Neural crest cell (in vitro differentiated cells): ENCODE measurements at places on chromosomes 6 and 20.
A peak's percentile ranks its signal among the peaks of the same experiment; 100 is the strongest.

DNA sequence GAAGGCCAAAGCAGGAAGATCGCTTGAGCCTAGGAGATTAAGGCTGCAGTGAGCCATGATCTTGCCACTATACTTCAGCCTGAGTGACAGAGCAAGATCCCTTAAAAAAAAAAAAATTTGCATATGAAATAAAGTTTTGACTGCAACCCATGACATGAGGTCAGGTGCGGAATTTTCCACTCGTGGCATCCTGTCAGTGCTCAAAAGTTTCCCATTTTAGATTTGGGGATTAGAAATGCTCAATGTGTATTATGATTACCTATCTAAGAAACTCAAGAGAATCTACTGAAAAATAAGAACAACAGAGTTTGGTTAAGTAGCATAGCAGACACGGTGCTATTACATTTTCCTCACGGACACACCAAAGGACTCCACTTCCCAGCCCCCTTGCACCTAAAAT lies 11.7 kb downstream of the SLC23A2 start:
- no peak overlapping the region for H3K4me3 ChIP-seq
- H3K27me3 ChIP-seq: no peaks in the 10 kb centered on the region
- no peak overlapping the region for H3K27ac ChIP-seq
- H3K4me1 ChIP-seq: peaks cover 22% of the 10 kb centered on the region

- peak overlapping the region; percentile 37 for H3K27ac ChIP-seq
- DNase-seq: no peak
- H3K36me3 ChIP-seq: peaks cover 41% of the 10 kb centered on the region
- H3K27me3 ChIP-seq: no peaks in the 10 kb centered on the region
Measured at GRCh38 chr6:15518057-15518456, 144.8 kb downstream of the DTNBP1 start.

DNA sequence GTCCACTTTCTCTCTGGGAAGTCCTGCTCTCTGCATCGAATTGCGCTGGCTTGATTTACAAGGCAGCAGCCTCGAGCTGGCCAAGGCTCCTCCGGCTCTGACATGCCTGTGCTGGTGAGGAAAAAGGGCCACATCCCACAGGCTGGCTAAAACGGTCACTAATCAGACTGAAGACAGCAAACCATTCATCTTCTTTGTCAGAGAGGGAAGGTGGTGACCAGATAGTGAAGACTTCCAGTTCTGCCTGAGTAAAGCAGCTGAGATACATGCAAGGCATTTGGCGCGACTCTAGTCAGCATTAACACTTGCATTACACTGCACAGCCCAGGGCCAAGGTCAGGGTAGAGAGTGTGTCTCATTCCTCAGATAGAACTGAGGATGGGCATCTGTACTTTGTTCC lies 203.2 kb upstream of the MAP3K7 start:
- no peaks in the 10 kb centered on the region for H3K36me3 ChIP-seq
- no peaks in the 10 kb centered on the region for H3K27me3 ChIP-seq
- H3K27ac ChIP-seq: no peak overlapping the region
- no peak for DNase-seq
- no peak overlapping the region for H3K4me3 ChIP-seq
- no peaks in the 10 kb centered on the region for H3K4me1 ChIP-seq

- DNase-seq: no peak
- H3K4me3 ChIP-seq: no peak overlapping the region
- no peaks in the 10 kb centered on the region for H3K4me1 ChIP-seq
Measured at GRCh38 chr20:16530201-16530681, 43.0 kb downstream of the KIF16B start.

GRCh38 chr6:105892577-105893262 lies 193.4 kb upstream of the PRDM1 start:
- no peaks in the 10 kb centered on the region for H3K36me3 ChIP-seq
- peaks cover 3% of the 10 kb centered on the region for H3K27me3 ChIP-seq
- H3K27ac ChIP-seq: no peak overlapping the region
- no peaks in the 10 kb centered on the region for H3K4me1 ChIP-seq

DNA sequence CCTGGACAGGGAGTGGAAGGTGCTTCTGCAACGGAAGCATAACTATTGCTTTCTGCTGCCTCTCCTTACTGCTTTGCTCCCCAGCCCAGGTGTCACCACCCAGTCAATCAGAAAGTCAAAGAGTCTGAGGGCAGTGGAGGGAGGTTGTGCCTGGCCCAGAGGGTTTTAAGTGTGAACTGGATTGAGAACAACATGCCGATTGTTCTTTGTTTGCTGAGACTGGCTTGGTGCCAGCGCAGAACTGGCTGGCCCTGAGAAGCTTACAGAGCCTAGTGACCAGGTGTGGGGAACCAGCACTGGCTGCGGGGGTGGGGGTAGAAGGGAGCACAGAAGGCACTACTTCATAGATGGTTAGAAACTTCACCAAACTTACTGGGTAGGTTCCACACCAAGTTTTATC lies 31.1 kb upstream of the ENPP4 start:
- no peak for DNase-seq
- H3K27me3 ChIP-seq: no peaks in the 10 kb centered on the region
- peaks cover 2% of the 10 kb centered on the region for H3K36me3 ChIP-seq
- no peak overlapping the region for H3K27ac ChIP-seq

- DNase-seq: no peak
- H3K4me3 ChIP-seq: no peak overlapping the region
- peaks cover 9% of the 10 kb centered on the region for H3K4me1 ChIP-seq
- H3K36me3 ChIP-seq: peaks cover 8% of the 10 kb centered on the region
Measured at GRCh38 chr6:28775405-28776129, 148.2 kb downstream of the TRIM27 start.

DNA sequence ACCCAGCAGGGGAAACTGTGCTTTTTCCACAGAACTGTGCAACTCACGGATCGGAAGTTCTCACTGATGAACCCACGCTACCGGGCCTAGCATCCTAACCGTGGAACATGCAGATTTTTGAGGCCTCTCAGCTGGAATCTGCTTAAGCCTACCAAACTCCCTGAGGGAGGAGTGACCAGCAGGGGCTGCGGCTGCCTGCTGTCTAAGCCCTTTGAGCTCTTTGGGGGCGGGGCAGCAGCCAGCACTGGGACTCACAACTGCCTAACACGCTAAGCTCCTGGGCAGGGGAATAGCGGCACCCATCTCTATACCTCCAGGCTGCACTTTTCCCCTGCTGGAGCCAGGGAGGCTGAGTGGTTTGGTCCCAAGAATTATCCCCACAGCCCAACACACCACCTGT lies 20.4 kb upstream of the METTL24 start:
- no peaks in the 10 kb centered on the region for H3K27me3 ChIP-seq
- H3K4me3 ChIP-seq: no peak overlapping the region
- H3K36me3 ChIP-seq: peaks cover 2% of the 10 kb centered on the region
- peak; percentile 23 for DNase-seq
- H3K4me1 ChIP-seq: peaks cover 5% of the 10 kb centered on the region

- H3K27me3 ChIP-seq: no peaks in the 10 kb centered on the region
- no peak overlapping the region for H3K27ac ChIP-seq
- no peak for DNase-seq
- peaks cover 26% of the 10 kb centered on the region for H3K36me3 ChIP-seq
Measured at GRCh38 chr6:128327890-128328289, 192.5 kb downstream of the PTPRK start.

- H3K4me1 ChIP-seq: peaks cover 69% of the 10 kb centered on the region
- H3K36me3 ChIP-seq: no peaks in the 10 kb centered on the region
- H3K4me3 ChIP-seq: peak overlapping the region; percentile 7
- no peak for DNase-seq
- H3K27me3 ChIP-seq: peaks cover 96% of the 10 kb centered on the region
Measured at GRCh38 chr20:56928007-56928406, 298.9 kb downstream of the TFAP2C start.

GRCh38 chr20:13784271-13784892 lies 337 bp downstream of the ESF1 start:
- peaks cover 52% of the 10 kb centered on the region for H3K4me1 ChIP-seq
- peaks cover 10% of the 10 kb centered on the region for H3K36me3 ChIP-seq
- peak overlapping the region; percentile 95 for H3K4me3 ChIP-seq
- H3K27ac ChIP-seq: peak overlapping the region; percentile 98
- H3K27me3 ChIP-seq: no peaks in the 10 kb centered on the region
- no peak for DNase-seq

GRCh38 chr6:168427184-168427583 lies 13.8 kb upstream of the SMOC2 start:
- H3K4me1 ChIP-seq: no peaks in the 10 kb centered on the region
- no peak for DNase-seq
- no peak overlapping the region for H3K4me3 ChIP-seq
- peaks cover 9% of the 10 kb centered on the region for H3K27me3 ChIP-seq

- peaks cover 11% of the 10 kb centered on the region for H3K36me3 ChIP-seq
- DNase-seq: no peak
- no peak overlapping the region for H3K27ac ChIP-seq
- no peak overlapping the region for H3K4me3 ChIP-seq
- H3K4me1 ChIP-seq: peaks cover 5% of the 10 kb centered on the region
- no peaks in the 10 kb centered on the region for H3K27me3 ChIP-seq
Measured at GRCh38 chr6:74713941-74714340, 491.9 kb downstream of the COL12A1 start.

GRCh38 chr6:128508588-128509296 lies 11.7 kb downstream of the PTPRK start:
- H3K4me1 ChIP-seq: peaks cover 21% of the 10 kb centered on the region
- H3K27me3 ChIP-seq: no peaks in the 10 kb centered on the region
- no peaks in the 10 kb centered on the region for H3K36me3 ChIP-seq
- DNase-seq: no peak
- H3K27ac ChIP-seq: no peak overlapping the region
- H3K4me3 ChIP-seq: no peak overlapping the region

GRCh38 chr6:11121851-11122250 lies 10.3 kb upstream of the ERVFRD-1 start:
- H3K36me3 ChIP-seq: peaks cover 9% of the 10 kb centered on the region
- H3K4me1 ChIP-seq: peaks cover 32% of the 10 kb centered on the region

DNA sequence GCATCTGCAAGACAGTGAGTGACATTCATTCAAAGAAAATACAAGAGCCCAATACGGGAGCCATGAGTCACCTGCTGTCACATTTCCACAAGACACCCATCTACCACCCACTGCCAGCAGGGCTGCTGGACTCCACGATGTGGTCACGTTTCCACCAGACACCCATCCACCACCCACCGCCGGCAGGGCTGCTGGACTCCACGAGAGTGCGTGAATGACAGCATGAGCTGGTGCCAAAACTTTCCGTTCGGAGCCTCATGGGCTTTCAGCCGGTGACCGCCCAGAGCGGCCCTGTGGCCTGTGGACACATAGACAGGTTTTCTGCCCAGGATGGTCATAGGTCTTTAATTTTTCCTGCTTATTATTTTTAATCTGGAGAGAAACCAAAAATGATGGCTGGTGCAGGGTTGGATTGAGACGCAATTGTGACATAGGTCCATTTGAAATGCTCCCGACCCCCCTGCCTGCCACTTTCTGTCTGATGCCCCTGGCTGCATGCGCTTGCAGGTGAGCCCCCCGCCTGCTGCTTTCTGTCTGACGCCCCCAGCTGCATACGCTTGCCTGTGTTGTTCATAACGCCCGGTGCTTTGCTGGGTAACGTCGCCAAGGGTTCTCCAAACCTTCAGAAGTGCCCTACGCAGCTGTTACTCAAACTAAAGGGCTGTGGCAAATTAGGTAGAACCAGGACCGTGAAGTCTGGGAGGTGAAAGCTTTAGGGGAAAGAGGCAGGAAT lies 59.1 kb upstream of the SMOC2 start:
- H3K36me3 ChIP-seq: no peaks in the 10 kb centered on the region
- DNase-seq: no peak
- no peaks in the 10 kb centered on the region for H3K27me3 ChIP-seq

GRCh38 chr6:48280035-48280620 lies 169.1 kb upstream of the PTCHD4 start:
- peaks cover 15% of the 10 kb centered on the region for H3K4me1 ChIP-seq
- DNase-seq: no peak
- H3K27me3 ChIP-seq: no peaks in the 10 kb centered on the region
- no peak overlapping the region for H3K27ac ChIP-seq

DNA sequence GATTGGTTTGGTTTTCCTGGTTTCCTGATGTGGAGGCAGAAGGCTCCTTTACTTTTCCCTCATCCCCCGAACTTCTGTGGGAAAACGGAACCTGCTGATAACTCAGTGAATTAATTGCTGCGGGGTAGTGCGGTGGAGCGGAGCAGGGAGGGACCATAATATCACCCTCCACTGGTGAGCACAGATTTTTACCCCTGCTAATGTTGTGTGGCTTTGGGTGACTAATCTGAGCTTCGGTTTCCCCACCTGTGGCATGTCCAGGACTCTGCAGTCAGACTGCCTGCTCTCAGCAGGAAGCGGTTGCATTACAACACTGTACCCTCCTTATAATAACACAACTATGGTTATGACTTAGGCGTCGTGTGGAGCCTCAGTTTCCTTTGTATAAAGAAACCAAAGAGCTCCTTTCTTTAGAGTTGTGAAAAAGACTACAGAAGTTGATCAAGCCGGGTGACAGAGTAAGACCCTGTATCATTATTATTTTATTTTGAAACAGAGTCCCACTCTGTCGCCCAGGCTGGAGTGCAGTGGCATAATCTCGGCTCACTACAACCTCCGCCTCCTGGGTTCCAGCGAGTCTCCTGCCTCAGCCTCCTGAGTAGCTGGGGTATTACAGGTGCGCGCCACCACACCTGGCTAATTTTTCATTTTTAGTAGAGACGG lies 2.2 kb upstream of the ID1 start:
- peaks cover 41% of the 10 kb centered on the region for H3K27me3 ChIP-seq
- peaks cover 44% of the 10 kb centered on the region for H3K4me1 ChIP-seq
- H3K36me3 ChIP-seq: no peaks in the 10 kb centered on the region
- no peak for DNase-seq

DNA sequence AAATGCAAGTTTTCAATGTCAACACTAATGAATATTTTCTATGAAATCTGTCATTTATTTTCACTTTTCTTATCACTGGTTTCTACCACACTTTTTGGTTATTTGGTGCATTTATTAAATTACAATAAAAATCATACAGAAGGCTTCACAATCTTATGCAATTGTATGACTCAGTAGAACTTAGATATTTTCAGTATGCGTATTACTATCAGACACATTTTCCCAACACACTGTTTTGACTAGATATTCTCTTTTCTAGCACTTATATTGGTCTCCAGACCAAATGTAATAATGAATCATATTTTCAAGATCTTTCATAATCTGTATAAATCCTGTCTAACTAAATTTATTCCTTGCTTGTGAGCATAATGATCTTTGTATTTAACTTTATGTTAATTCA lies 74.1 kb downstream of the FAM83B start:
- no peak for DNase-seq
- no peaks in the 10 kb centered on the region for H3K4me1 ChIP-seq
- no peak overlapping the region for H3K4me3 ChIP-seq
- H3K27me3 ChIP-seq: no peaks in the 10 kb centered on the region

GRCh38 chr6:87832025-87832825 lies 130.2 kb upstream of the AKIRIN2 start:
- no peak overlapping the region for H3K4me3 ChIP-seq
- peaks cover 3% of the 10 kb centered on the region for H3K4me1 ChIP-seq
- H3K27me3 ChIP-seq: no peaks in the 10 kb centered on the region
- no peak overlapping the region for H3K27ac ChIP-seq
- no peaks in the 10 kb centered on the region for H3K36me3 ChIP-seq

DNA sequence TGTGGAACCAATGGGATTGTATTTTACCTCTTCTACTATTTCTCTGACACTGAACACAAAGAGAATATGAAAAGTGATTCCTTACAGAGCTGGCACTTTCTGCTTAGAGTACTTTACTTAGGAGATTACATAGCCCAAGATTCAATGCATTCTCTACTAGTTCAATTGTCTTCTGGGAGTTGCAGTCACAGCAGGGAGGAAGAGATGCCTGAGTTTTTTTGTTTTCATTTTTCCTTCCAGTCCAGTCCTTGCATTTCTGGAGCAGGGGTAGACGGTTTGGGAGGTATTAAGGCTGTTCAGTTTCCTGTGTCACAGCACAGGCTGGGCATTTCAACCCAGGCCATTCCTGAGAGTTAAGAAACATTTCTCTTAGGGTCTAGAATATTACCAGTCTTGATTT lies 42.0 kb upstream of the SLC2A12 start:
- no peaks in the 10 kb centered on the region for H3K36me3 ChIP-seq
- no peak for DNase-seq
- H3K4me1 ChIP-seq: peaks cover 10% of the 10 kb centered on the region
- no peak overlapping the region for H3K27ac ChIP-seq
- no peaks in the 10 kb centered on the region for H3K27me3 ChIP-seq

- no peak overlapping the region for H3K27ac ChIP-seq
- no peak for DNase-seq
Measured at GRCh38 chr6:166853371-166854325, 102.7 kb downstream of the RNASET2 start.
